ENCODE measurements at places on chromosomes 16 and 17.
A peak's percentile ranks its signal among the peaks of the same experiment; 100 is the strongest.

GRCh38 chr17:3636908-3637373, 381 bp downstream of the CTNS start:
- H3K4me1 ChIP-seq, result peaks cover 50% of the 10 kb centered on the region
- H3K4me3 ChIP-seq, result peak overlapping the region; percentile 98
- DNase-seq, result no peak
- peaks cover 57% of the 10 kb centered on the region for H3K36me3 ChIP-seq
- H3K27ac ChIP-seq, result peak overlapping the region; percentile 63

GRCh38 chr16:15837761-15838160, 19.1 kb downstream of the MYH11 start:
- no peak for DNase-seq
- no peaks in the 10 kb centered on the region for H3K36me3 ChIP-seq
- H3K27me3 ChIP-seq, result peaks cover 6% of the 10 kb centered on the region

GRCh38 chr16:11964761-11965551, at the start of gene TNFRSF17:
Gene TNFRSF17, plus strand, starts transcription at chr16:11965210. Its CDS starts 115 bp downstream, at chr16:11965325.
- no peak within 1 kb of the TSS for H3K27ac ChIP-seq
- no peaks in the 10 kb centered on the region for H3K36me3 ChIP-seq
- no peaks in the 10 kb centered on the region for H3K27me3 ChIP-seq
- no peak for DNase-seq
- peaks cover 3% of the 10 kb centered on the region for H3K4me1 ChIP-seq
- H3K4me3 ChIP-seq, result no peak within 1 kb of the TSS

DNA sequence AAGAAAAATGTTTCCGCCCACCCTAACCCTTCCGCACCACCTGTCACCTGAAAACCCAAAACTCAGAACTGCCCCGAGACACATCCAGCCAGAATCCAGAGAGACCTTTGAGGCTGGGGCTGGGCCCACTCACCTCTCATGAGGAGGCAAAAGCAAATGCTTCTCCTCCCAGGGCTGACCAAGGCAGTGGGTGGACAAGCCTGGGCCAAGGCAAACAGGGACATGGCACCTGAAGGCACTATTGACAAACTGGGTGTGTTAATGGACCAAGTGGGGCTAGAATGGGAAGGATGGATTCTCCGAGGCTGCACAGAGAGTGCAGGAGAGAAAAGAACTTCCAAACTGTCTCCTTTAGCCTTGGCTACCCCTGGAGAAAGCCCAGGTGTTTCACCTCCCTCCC, 54.4 kb downstream of the SOX9 start:
- H3K36me3 ChIP-seq, result no peaks in the 10 kb centered on the region
- no peaks in the 10 kb centered on the region for H3K27me3 ChIP-seq
- no peak overlapping the region for H3K27ac ChIP-seq
- DNase-seq, result no peak
- no peak overlapping the region for H3K4me3 ChIP-seq

DNA sequence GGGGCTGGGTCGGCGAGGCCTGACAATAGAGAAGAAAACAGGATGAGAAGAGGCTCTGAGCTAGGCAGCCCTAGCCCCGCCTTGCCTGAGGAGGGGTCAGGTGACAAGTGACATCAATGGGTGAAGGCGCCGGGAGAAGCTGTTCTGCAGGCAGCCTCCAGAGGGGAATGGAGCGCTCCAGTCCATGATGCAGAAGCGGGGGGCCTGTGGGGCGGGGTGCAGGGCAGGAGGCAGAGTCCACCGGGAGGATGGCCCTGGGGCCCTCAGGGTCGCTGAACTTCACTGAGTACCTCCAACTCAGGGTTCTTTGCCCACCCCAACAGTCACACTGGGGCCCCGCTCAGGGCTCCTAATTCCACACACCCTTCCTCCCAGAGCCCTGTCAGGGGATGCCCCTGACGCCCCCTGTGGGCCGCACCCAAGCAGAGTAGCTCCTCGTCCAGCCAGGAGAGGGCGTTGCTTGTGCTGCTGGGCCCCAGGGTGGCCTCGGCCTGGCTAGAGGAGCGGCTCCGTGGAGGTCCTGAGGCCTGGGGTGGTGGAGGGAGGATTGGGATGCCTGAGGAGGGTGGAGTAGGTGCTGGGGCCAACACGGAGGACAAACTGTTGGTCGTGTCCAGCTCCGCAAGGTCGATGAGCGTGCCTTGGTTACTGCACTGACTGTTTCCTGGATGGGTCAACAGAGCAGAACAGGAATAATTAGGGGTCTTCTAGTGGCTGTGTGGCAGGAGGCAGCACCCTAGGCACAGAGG, 20.8 kb downstream of the GGA3 start:
- H3K27ac ChIP-seq, result peak overlapping the region; percentile 55
- no peaks in the 10 kb centered on the region for H3K27me3 ChIP-seq
- DNase-seq, result peak; percentile 20
- peaks cover 82% of the 10 kb centered on the region for H3K36me3 ChIP-seq
- H3K4me1 ChIP-seq, result peaks cover 28% of the 10 kb centered on the region

GRCh38 chr16:30953511-30954124, 3.9 kb upstream of the SETD1A start:
- H3K4me1 ChIP-seq, result peaks cover 21% of the 10 kb centered on the region
- no peak overlapping the region for H3K4me3 ChIP-seq
- H3K27me3 ChIP-seq, result no peaks in the 10 kb centered on the region

- peaks cover 1% of the 10 kb centered on the region for H3K27me3 ChIP-seq
- no peaks in the 10 kb centered on the region for H3K36me3 ChIP-seq
These were observed 193.1 kb upstream of the FOXF1 start for GRCh38 chr16:86316967-86317812.

DNA sequence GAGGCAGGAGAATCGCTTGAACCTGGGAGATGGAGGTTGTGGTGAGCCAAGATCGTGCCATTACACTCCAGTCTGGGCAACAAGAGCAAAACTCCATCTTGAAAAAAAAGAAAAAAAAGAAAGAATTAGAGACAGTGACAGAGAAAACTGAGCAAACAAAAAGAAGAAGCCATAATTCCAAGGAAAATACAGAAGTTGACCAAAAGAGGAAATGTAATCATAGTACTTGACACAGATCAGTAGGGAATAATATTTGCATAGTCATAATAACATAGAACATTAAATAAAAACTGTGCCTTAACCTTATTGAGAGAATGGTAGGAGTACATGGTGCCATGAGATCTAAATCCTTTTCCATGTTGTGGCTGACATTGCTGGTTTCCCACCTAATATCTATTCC, 14.7 kb upstream of the USP31 start:
- no peak overlapping the region for H3K4me3 ChIP-seq
- no peaks in the 10 kb centered on the region for H3K36me3 ChIP-seq
- no peak for DNase-seq
- peaks cover 2% of the 10 kb centered on the region for H3K4me1 ChIP-seq
- H3K27me3 ChIP-seq, result peaks cover 45% of the 10 kb centered on the region
- H3K27ac ChIP-seq, result no peak overlapping the region

- no peak for DNase-seq
- H3K27ac ChIP-seq, result no peak overlapping the region
- H3K36me3 ChIP-seq, result no peaks in the 10 kb centered on the region
- no peak overlapping the region for H3K4me3 ChIP-seq
- peaks cover 15% of the 10 kb centered on the region for H3K27me3 ChIP-seq
These were observed 126.3 kb upstream of the HSBP1 start for GRCh38 chr16:83681381-83681956.

DNA sequence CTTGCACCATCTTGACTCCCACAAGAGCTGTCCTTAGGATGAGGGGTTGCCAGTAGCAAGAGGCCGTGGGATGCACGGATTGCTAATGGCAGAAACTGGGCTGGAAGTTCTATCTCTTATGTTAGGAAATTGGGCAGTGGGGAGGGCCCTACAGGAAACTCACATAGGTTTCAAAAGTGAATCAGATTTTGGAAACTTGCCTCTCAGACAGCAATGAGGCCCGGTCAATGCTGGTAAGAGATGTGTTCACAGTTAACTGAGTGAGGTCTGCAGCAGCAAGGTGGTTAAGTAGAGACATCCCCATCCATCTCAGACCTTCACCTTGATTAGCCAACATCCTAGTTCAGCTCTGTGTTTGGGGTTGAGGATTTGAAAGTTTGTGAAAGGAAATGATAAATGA, 164.7 kb downstream of the ABCA8 start:
- no peak for DNase-seq
- H3K27ac ChIP-seq, result no peak overlapping the region
- H3K4me1 ChIP-seq, result peaks cover 5% of the 10 kb centered on the region
- peaks cover 7% of the 10 kb centered on the region for H3K27me3 ChIP-seq

DNA sequence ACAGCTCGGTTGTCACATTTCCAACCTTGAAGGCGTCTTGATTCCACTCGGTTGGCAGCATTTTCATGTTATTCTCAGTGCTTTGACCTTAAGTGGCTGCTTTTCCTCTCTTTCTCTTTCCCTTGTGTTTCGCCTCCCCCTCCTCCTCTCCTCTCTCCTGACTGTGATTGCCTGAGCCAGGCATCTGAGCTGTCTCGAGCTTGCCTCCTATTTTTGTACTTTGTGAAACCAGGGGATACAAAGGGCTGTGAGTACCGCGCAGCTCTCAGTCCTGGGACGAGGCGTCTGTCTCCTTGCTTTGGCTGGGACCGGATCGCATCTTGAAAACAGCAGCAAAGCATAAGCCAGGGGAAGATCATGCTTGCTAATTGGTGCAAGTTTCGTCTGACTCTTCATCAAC, 48.8 kb upstream of the SDK2 start:
- peaks cover 1% of the 10 kb centered on the region for H3K27me3 ChIP-seq
- H3K36me3 ChIP-seq, result no peaks in the 10 kb centered on the region
- H3K4me1 ChIP-seq, result peaks cover 1% of the 10 kb centered on the region
- H3K27ac ChIP-seq, result no peak overlapping the region
- H3K4me3 ChIP-seq, result no peak overlapping the region

DNA sequence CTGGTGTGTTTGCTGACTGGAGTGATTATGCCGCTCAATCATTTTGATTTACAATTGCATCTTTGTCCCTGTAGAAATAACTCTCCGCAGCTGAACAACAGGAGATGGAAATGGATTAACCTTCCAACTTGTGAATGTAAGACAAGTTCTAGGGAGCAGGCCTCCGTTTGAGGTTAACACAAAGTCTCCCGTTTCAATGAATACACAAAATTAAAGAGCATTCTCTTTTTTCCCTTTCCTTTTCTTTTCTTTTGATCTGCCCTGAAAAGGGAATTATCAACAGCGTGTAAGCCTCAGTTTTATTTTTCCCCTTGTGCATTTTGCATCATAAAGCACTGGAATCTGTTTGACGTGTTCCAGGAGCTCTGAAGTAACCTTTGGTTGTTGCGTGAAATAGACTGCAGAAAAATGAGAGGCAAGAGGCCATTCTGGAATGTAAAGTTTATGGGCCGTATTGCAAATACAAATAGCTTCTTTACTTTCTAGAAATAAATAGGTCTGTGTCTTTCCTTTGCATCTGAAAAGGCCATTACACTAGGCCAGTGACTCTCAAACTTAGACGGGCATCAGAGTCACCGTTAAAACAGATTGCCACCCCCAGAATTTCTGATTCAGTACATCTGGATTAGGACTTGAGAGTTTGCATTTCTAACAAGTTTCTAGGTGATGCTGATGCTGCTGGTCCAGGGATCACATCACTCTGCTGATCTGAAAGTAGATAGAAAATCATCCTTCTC, 164.7 kb downstream of the ZNF18 start:
- no peaks in the 10 kb centered on the region for H3K27me3 ChIP-seq
- no peak overlapping the region for H3K4me3 ChIP-seq
- H3K36me3 ChIP-seq, result no peaks in the 10 kb centered on the region
- DNase-seq, result no peak
- no peak overlapping the region for H3K27ac ChIP-seq

- H3K4me1 ChIP-seq, result peaks cover 72% of the 10 kb centered on the region
- H3K36me3 ChIP-seq, result peaks cover 55% of the 10 kb centered on the region
- DNase-seq, result peak; percentile 73
- H3K27me3 ChIP-seq, result no peaks in the 10 kb centered on the region
- H3K27ac ChIP-seq, result peak overlapping the region; percentile 99
These were observed 216.7 kb downstream of the RPTOR start for GRCh38 chr17:80761110-80761871.

DNA sequence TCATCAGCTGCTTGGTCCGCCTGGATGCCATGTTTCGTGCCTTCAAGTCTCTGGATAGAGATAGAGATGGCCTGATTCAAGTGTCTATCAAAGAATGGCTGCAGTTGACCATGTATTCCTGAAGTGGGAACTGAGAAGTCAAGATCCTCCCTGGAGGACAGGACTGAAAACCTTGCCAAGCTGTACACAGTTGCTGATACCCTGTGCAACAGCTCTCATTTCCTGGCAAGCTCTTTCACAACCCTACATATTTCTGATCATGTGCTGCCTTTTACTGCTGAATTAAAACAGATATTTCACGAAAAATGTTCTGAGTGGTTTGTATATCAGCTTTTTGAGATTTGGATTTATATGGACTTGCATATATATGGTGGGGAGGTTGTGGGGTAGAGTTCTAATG, 898 bp downstream of the CAPNS2 start:
- H3K27me3 ChIP-seq, result no peaks in the 10 kb centered on the region
- no peak for DNase-seq
- no peak overlapping the region for H3K4me3 ChIP-seq
- H3K4me1 ChIP-seq, result no peaks in the 10 kb centered on the region
- no peaks in the 10 kb centered on the region for H3K36me3 ChIP-seq

DNA sequence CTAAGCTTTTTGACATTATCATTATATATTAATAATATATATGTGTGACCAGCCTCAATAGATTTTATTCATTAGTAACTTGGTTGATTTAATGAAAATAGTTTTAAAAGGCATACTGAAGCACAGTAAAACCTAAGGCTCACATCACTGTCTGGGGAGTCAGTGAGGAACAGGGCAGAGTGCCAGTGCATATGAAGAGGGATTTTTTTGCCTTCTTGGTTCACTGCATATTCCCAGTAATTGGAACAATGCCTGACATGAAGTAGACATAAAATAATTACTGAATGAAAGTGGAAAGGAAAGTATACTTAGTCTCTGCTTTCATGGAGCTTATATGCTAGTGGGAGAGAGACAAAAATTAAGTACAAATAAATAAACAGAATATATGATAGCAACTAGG, 81.1 kb downstream of the FTO start:
- no peak overlapping the region for H3K4me3 ChIP-seq
- H3K36me3 ChIP-seq, result no peaks in the 10 kb centered on the region
- peaks cover 16% of the 10 kb centered on the region for H3K4me1 ChIP-seq
- no peaks in the 10 kb centered on the region for H3K27me3 ChIP-seq
- no peak for DNase-seq
- no peak overlapping the region for H3K27ac ChIP-seq

GRCh38 chr17:915538-916201, 63.9 kb downstream of the NXN start:
- H3K4me1 ChIP-seq, result no peaks in the 10 kb centered on the region
- H3K27me3 ChIP-seq, result peaks cover under 1% of the 10 kb centered on the region
- no peaks in the 10 kb centered on the region for H3K36me3 ChIP-seq
- no peak overlapping the region for H3K4me3 ChIP-seq
- H3K27ac ChIP-seq, result no peak overlapping the region

DNA sequence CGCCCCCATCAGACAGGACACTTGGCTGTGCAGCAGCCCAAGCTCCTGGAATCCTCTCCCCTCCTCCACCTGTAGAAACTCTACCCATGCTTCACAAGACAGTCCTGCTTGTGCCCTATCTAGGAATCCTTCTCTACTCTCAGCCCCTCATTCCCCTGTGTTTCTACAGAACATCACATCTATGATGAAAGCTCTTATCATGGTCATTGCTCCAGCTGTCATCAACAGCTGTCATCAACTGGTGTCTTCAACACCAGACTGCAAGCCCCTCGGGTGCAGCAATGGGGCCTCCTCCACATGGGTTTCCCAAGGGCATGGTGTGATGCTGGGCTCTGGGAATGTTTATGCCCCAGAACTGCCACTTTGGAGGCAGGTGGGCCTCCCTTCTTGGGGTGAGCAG, 21.1 kb upstream of the CDRT4 start:
- no peaks in the 10 kb centered on the region for H3K27me3 ChIP-seq
- peaks cover 9% of the 10 kb centered on the region for H3K36me3 ChIP-seq
- DNase-seq, result no peak
- peaks cover 16% of the 10 kb centered on the region for H3K4me1 ChIP-seq
- no peak overlapping the region for H3K4me3 ChIP-seq

Data from activated T-helper 2 cell treated with anti-CD3 and anti-CD28 coated beads, Interferon-gamma antibody, Interleukin-2, Interleukin-4, amounts not matched to agents 10 μg/mL and 5 μg/mL and 100 μg/mL, durations not matched to agents 14 hours and 24 hours and 36 hours (primary cell).